Activated gamma-delta T cell (primary cell): ENCODE measurements at places on chromosomes 12 and 14.

- peak; percentile 70 for DNase-seq
Measured at GRCh38 chr12:10673659-10674384, at the start of gene STYK1. STYK1 (minus strand) TSS chr12:10674052; CDS start chr12:10634618, 39,434 bp downstream.

DNA sequence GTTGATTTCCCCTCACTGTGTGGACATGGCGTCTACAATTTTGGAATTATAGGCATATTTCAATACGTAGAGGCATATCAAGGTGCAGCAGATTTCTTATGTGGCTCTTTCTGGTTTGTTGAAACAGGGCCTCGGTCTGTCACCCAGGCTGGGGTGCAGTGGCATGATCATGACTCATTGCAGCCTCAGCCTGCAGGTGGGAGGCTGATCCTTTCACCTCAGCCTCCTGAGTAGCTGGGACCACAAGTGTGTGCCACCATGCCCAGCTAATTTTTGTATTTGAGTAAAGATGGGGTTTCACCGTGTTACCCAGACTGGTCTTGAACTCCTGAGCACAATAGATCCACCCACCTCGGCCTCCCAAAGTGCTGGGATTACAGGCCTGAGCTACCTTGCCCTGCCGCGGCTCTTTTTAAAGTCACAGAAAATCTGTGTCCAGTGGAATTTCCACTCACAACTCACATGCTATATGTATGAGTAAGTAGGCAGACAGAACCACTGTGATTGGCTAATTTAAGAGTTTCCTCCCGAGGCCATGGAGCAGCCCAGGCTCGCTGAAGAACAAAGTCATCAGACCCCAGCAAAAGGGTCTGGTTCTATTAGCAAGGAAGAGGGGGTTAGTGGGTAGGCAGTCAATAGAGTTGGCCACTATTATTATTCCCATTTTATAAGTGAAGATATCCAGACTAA lies 9.1 kb downstream of the GNG2 start:
- no peak for DNase-seq

- DNase-seq: no peak
Measured at GRCh38 chr12:93865751-93866150, 188.6 kb downstream of the CRADD start.

DNA sequence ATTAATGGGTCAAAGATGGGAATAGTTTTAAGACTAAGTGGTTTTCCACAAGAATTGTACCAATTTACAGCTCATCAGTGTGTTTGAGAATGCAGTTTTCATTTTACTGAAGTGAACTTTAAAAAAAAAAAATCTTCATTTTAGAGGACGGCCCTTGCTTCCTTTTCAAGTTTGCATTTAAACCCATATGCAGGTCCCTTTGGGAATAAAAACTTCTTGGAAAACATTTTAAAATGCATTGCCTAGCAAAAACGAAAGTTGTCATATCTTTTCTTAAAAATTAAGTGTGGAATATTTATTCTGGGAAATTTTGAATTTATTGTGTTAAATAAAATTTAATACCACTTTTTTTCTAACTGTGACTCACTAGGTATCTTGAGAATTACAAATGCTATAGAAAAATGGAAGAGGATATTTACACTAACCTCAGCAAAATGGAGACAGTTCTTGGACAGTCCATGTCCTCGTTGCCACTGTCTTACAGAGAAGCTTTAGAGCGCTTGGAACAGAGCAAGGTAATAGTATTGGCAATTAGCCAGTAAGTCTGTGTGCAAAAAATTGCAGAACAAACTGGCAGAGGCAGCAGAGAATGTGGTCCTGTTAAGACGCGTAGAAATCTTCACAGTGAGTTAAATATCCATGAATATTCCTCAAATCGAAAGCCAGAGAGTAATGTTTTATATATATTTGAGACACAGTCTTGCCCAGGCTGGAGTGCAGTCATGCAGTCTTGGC lies 209.7 kb downstream of the SYNE2 start:
- no peak for DNase-seq

DNA sequence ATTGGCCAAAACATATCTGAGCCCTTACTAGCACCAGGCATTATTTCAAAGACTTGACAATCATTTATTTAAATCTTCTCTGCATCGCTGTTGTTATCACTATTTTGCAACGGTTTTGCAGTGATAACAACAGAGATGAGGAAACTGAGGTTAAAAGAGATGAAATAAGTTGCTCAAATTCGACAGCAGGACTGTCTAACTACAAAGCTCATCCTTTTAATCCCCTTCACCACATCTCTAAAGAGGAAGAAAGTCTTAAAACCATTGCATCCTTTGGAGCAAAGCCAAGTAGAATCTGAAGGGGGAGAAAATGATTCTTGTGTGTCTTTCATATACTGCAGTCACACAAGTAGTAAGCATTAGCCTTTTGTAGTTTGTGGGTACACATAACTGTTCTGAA lies 14.8 kb upstream of the ETNK1 start:
- DNase-seq: no peak

- no peak for DNase-seq
Measured at GRCh38 chr12:104522985-104523722, 66.4 kb downstream of the CHST11 start.

DNA sequence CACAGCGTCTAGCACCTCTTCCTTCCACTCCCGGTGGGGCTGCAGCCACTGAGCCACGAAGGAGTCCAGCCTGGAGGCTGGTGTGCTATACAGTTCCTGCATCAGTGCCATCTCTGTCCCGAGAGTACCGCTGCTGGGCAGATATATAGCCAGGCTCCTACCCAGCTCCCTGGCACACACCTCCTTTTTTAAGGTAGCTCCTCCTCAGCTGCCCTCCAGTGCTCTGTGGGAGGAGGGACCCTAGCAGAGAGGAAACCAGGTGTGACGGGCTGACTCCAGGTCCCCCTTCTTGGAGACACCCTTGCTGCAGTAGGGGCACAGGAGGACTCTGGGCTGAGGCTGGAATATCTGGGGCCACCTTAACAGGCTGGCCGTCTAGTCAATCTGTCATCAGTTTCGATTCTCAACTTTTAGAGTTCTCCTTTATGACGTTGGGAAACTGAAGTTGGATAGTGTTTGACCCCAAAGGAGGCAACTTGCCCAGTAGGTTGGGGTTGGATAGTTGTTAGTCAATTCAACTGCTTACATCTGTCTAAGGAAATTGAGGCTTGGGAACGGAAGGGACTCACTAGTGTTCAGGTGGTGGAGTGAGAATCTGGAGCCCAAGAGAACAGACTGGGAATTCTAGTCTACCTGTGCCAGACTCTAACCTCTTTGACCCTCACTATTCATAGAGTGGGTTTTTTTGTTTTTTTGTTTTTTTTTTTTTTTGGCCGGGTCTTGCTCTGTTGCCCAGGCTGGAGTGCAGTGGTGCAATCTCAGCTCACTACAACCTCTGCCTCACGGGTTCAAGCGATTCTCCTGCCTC lies at the start of gene OASL:
Gene OASL (minus strand): TSS at position 386 of the 808 bp plus-strand sequence. CDS start 275 bp downstream, at position 111.
- no peak for DNase-seq
